Central memory CD4-positive, alpha-beta T cell (primary cell): ENCODE measurements at places on chromosomes 7 and 10.
A peak's percentile ranks its signal among the peaks of the same experiment; 100 is the strongest.

GRCh38 chr7:45459476-45459875, 114.7 kb upstream of the ADCY1 start:
- no peak for DNase-seq

GRCh38 chr7:11228515-11228914, 254.8 kb downstream of the PHF14 start:
- DNase-seq, result no peak

DNA sequence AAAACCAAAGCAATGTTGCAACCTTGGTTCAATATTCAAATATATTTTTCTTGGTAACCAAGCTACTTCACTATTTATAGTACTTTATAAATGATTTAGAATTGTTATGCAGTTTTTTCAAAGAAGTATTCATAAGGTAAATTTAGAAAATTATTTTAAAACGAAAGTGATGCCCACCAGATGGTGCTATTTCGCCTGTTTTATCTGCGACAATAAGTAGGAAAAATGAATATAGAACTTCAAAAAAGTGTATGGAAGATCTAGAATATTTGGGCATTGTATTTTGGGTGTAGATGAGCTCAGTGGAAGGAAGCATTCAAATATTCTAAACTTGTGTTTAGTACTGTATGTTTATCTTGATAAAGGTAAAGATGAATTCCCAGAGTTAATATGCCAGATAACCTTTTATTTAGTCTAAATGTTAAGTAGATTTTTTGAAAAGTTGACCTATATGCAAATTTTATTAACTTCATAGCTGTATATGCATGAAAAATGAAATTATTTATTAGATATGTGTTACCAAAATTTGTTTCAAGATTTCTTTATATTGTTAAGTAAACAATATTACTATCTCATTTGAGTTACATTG, 93.2 kb downstream of the ADK start:
- peak; percentile 16 for DNase-seq

- no peak for DNase-seq
These were observed 3.4 kb downstream of the GPR85 start for GRCh38 chr7:113083132-113083815.

DNA sequence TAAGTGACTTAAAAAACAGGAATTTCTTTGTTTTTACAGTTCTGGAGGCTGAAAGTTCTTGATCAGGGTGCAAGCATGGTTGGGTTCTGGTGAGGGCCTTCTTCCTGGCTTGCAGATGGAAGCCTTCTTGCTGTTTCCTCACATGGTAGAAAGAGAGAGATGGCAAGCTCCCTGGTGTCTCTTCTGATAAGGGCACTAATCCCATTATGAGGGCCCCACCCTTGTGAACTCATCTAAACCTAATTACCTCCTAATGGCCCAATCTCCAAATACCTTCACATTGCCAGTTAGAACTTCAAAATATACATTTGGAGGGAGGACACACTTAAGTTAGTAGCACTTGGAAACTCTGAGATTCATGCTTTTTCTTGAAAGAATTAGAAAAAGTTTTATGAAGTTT, 314.4 kb upstream of the AOAH start:
- no peak for DNase-seq

DNA sequence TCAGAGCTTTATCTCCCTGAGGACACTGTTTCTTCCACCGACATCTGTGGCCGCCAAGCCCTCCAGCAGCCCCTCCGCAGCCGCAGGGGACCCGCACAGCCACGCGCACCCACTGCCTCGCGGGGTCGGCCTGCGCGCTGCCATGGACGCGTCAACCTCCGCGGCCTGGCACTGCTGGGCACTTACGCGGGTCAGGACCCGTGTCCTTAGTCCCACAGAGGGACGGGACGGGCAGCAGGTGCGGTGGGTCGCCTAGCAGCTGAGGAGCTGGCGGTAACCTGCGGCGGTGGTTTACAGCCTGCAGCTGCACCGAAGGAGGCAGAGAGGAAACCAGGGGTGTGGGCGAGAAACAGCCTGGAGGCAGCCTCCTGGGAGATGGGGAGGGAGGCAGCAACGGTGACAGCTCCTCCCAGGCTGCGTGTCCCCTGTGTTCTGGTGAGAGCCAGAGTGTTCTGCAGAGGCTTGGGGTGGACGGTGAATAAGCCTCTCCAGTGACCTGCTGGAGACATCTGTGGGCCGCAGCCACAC, 61.3 kb downstream of the SEC61G start:
- no peak for DNase-seq
